Brain pericyte (primary cell): ENCODE measurements at places on chromosomes 1 and 21.

GRCh38 chr1:119879510-119880434 is 16.5 kb downstream of the ADAM30 start:
- no peak for DNase-seq

GRCh38 chr1:61812916-61813315 is 70.6 kb downstream of the PATJ start:
- DNase-seq = no peak

- no peak for DNase-seq
These were observed 63.3 kb downstream of the POFUT2 start for GRCh38 chr21:45224189-45224938.

DNA sequence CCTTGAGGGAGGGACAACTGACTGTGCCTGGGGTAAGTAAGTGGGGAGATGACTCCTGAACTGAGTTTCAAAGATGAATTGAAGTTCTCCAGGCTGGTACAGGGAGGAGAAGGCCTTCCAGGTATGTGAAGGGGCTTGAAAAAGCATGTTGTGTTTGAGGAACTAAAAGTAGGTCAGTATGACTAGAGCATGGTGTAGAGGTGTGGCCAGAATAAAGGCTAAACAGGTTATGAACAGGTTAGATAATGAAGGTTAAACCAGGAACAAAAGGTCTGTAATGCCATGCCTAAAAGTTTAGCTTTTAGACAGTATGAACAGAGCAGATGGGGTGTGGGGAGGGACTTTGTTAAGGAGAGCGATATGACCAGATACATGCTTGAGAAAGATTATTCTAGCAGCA is 7.3 kb upstream of the CLSPN start:
- DNase-seq = no peak

- no peak for DNase-seq
These were observed 36.4 kb downstream of the RCSD1 start for GRCh38 chr1:167666416-167666815.

DNA sequence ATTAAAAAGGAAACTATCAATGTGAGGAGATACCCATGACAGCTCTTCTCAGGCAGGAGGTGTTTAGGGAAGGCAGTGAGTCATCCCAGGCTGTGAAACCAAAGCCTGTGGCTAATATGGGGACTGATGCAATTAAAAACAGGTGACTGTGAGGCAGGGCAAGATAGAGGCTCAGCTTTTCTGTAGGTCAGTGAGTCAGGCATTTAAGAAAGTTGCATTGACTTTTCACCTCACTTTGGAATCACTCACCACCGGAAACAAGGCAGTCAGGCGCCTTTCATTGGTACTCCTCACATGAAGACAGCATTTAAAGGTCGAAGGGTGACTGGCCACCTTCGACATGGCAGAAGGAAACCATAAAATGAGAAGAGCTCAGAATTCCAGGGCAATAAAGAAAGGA is 54.5 kb downstream of the PAPPA2 start:
- DNase-seq = no peak

DNA sequence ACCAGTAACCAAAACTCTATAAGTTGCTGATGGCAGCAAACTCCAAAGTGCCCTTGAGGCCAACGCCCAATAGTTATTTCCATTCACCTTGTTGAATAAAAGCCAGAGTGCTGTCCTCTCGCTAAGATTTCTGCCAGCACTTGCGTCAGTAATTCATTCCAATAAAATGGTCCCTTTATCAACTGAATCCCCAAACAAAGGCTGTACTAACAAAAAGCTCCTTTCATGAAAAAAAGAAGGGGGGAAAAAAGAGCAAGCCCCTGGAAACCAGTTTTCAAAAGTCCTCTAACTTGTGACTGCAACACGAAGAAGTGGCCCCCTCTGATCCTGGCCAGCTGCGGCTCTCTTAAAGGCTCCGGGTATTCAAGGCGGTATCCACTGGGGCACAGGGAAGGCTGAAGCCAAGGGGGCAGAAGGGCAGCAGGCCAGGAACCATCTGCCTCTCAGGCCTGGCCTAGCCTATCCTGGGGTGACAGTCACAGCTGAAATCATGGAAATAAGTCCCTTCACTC is 55.8 kb upstream of the ZNF326 start:
- no peak for DNase-seq

- no peak for DNase-seq
These were observed 54.3 kb upstream of the GOLT1A start for GRCh38 chr1:204268101-204268500.

- no peak for DNase-seq
These were observed 7.1 kb downstream of the ATP1A4 start for GRCh38 chr1:160158534-160158933.

GRCh38 chr1:239302696-239303095 is 83.7 kb upstream of the CHRM3 start:
- no peak for DNase-seq

- DNase-seq = no peak
These were observed 6.3 kb upstream of the INAVA start for GRCh38 chr1:200888349-200888838.

DNA sequence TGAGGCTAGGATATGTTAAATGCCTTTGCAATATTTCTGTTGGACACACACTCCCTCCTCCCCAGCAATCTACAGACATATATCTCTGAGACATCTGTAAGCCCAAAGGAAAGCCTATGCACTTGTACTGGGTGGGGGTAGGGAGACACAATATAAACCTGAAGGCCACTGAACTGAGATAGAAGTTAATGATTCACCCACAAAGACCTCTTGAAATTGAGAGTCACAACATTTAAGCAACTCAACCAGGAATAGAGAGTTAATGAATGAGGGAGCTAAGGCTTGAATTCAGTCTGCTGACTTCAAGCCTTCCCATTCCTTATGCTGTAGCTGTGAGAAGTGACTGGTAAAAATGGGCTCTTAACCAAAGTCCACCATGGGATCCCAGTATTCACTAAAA is 5.0 kb downstream of the OR10J1 start:
- DNase-seq = no peak

DNA sequence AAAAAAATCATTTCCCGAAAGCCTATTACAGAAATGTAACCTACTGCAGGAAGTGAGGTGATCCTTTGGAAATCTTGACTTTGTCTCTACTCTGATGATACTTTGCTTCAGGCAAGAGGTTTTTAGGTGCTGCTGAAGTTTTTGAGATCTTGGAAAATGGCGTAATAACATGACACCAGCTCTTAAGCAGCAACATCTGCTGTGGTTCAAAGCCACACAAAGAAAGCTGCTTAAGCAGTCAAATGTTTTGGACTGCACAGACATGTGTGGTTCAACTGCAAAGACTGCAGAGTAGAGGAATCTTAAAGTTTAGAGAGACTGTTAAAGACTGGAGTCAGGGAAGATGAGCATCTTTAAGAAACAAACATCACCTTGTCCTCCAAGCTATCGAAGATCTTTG is 139.0 kb downstream of the RASAL2 start:
- no peak for DNase-seq

- DNase-seq = no peak
These were observed 18.4 kb upstream of the FRRS1 start for GRCh38 chr1:99784809-99785255.

DNA sequence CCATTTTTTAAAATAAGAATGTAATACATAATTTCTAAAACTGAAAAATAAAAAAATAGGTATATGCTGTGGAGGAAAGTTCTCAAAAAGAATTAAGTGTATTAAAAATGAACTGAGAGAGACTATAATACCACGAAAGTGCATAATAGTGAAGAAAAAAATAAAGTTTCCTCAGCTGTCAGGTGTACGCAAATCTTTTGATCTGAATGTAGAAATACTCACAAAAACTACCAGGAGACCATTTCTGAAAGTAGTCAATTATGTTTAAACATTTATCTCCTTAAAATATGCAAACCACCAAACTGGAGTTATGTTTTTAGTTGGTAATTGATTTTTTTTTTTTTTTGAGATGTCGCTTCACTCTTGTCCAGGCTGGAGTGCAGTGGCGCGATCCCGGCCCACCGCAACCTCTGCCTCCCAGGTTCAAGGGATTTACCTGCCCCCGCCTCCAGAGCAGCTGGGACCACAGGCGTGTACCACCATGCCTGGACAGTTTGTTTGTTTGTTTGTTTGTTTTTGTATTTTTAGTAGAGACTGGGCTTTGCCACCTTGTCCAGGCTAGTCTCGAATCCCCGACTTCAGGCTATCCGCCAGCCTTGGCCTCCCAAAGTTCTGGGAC is 1169.2 kb upstream of the B3GALT2 start:
- no peak for DNase-seq

GRCh38 chr1:226104671-226105121 is 42.2 kb downstream of the H3-3A start:
- no peak for DNase-seq

GRCh38 chr1:43648876-43649477 is 972 bp upstream of the KDM4A start:
- no peak for DNase-seq

- no peak for DNase-seq
These were observed 51.7 kb downstream of the CAPZB start for GRCh38 chr1:19433719-19433998.

DNA sequence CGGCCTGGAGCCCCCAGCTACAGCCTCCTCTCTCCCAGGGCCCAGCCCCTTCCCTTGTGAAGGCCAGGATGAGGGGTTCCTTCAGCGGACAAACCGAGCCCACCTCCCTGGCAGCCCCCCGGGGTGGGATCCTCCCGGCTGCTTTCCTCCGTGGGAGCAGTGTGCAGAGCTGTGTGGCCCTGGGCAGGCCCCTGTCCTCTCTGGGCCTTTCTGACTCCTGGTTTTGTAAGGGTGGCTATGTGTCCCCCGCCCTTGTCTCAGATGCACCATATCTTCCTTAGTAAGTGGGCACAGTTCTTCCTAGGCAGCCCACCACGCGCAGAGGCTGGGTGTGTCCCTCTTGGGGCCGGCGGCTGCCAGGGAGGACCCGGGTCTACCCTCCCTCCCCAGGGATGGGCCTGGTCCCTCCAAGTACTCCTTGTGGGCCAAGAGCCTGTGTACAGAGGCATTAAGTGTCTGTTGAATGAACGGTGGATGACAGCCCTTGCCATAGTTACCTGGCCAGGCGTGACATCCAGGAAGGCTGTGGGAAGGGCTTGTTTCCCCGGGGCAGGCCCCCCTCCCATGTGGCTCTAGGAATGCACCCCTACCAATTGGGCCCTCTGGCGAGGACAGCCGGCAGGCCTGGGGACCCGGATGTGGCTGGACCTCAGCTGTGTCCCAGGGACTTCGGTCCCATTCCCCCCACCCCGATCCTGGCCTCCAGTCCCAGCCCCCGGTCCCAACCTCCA is 3.8 kb downstream of the SMIM1 start:
- no peak for DNase-seq

DNA sequence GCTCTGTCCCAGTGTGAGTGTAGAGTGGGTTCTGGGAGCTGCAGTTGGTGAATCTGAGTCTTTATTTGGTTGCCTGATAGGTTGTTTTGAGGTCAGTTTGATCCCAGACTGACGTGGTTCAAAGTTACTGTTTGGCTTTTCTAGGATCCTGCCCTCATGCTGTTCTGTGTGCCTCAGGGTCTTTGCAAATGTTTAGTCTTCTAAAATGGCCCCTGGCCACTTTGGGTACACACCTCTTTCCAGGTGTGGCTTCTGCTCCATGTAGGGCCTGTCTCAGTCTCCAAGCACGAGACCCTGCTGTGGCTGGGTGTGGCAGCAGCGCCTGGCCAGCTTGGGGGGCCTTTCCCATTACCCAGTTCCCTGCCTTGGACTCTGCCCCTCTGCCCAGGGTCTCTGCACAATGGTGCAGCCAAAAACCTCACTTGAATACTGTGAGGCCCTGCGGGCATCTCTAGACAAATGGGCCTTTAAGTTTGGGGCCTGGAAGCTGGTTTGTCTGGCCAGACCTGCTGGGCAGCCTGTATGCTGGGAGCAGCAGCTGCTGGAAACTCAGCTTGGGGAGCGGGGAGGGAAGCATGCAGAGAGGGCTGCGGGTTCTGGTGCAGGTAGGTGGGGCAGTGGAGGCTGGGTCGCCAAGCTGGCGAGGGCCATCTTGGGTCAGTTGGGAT is 5.6 kb downstream of the PTPRF start:
- no peak for DNase-seq

DNA sequence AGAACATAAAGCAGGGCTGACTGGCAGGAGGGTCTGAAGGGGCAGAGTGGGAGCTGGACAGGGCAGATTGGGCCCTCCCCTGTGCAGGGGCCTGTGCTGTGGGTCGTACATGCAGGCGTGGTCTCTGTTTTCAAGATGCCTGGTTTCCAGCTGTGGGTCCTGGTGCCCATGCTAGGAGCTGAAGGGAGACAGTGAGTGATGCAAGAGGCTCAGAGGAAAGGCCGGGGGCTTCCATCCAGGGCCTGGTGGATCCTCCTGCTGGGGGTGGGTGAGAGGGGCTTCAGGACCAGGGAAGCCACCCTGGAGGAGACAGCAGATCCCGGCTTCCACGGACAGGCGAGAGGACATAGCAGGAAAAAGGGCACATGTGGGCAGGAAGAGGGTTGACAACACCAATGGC is 349.0 kb upstream of the VAMP3 start:
- DNase-seq = no peak

DNA sequence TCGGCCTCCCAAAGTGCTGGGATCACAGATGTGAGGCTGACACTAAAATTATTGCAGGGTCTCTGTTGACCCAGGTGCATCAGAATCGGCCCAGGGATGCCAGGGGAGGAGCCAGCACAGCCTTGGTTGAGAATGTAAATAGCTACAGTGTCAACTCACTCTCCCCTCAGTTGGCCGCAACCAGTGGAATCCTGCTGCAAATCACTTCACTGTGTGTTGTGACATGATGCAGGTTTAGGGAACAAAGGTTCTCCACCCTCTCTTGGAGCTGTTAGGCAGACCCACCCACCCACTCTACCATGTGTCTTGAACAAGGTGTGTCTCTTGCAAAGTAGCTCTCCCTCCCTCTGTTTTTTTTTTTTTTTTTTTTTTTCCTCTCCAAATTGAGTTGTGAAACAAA is 60.5 kb upstream of the SOD1 start:
- DNase-seq = no peak

DNA sequence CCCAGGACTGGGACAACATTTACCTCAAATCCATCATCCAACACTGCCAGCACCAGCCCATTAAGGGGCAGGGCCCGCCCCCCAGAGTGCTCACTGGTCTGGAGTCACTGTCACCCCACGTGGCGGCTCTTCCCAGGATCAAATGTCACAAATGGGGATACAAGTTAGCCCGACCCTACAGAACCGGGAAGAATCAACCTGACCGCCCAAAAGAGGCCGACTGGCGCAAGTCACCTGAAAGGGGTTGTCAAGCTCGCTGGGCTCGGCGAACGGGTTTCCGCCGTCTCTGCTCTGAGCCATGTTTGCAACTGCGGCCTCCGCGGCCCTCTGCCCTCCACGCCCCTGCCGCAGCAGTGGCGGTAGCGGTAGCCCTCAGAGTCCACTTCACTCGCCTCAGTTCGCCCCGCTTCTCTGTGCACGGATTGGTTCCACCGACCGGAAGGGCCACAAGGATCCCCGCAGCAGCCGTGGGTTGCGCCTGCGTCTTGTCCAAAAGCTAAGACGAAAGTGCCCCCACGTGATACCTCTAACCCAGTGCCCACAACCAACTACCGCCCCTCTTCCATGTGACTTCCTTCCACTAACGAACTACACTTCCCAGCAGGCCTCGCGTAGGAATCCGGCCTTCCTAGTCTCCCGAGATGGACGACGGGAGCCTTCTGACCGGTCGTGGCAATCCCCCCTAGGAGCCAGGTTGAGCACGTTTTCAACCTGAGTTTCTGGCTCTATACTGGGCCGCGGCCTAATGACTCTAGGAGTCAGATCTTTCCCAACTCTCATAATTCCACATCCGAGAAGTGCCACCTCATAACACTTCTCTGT is at the start of gene SCAMP3:
TSS of gene SCAMP3 (minus strand) at position 509 of the 822 bp plus-strand sequence. CDS start at position 300, 209 bp downstream.
- DNase-seq = peak; percentile 93
